T-helper 2 cell (primary cell): ENCODE measurements at places on chromosomes 6 and 20.

- DNase-seq, result no peak
Measured at GRCh38 chr6:8562125-8562524, 126.8 kb upstream of the SLC35B3 start.

- DNase-seq, result no peak
Measured at GRCh38 chr6:88442737-88443136, 276.6 kb upstream of the CNR1 start.

DNA sequence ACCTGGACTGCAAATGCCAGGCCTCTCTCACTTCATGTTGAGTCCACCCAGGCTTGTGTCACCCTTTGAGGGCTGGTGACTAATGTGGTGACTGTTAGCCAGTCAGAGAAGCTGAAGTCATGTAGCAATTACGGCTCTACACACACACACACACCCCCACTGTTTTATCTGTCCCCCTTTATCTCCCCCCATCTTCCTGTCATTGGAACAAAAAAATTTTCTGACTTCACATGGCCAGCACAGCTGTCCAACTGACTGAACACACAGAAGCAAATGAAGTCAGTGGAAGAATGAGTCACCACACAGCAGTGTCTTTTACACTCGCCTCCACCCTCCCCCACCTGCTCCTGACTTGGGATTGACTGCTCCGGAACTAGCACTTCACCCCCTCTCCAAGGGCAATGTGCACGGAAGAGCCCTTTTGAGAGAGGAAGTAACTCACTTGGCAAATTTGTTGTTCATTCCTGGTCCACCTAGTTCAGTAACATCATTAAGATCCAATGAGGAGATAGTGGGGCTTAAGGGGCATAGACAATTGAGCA, 198.0 kb downstream of the RNF144B start:
- no peak for DNase-seq

GRCh38 chr20:646107-646867, 6.7 kb downstream of the SRXN1 start:
- DNase-seq, result no peak

- DNase-seq, result peak; percentile 18
Measured at GRCh38 chr6:118896339-118897136, 2.6 kb downstream of the ASF1A start.

DNA sequence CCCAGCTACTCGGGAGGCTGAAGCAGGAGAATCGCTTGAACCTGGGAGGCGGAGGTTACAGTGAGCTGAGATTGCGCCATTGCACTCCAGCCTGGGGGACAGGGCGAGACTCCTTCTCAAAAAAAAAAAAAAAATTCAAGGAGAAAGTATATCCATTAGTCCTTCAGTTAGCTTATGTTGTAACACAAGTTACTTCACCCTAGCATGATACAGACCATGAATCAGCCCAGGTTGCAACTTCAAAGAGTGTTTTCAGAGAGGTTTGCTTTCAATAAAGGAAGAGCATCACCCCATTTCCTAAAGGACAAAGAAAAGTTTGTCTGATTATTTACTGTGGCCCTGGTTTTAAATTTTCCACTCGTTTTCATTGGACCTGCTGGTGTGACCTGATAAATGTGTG, 73.0 kb downstream of the SERAC1 start:
- no peak for DNase-seq

DNA sequence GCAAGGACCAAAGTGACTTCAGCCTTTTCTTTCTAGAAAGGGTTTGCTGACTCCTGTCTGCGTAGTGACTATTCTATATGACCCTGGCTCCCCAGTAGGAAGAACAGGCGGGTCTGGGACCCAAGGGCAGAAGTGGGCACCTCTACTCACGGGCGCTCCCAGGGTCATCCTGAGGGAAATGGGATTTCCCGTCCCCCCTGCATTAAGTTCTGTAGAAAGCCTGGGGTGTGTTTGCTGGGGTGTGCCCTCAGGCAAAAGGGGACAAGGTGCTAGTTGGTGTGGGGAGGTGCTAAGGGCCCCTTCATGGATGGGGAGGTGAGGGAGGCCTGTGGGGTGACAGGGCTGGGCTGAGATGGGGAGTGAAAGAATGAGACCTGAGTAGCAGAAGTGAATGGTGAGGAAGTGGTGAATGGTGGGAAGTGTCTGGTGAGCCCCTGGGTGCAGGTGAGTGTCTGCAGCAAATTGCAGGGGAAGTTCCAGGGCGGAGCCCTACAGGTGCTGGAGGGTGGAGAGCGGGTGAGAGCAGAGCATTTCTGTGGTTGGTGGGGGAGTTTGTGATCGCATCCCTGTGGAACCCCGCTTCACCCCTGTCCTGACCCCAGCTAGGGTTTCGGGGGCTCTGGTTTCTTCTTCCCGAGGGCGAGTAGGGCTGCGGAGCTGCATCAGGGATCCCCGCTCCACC, 21.1 kb downstream of the RAET1L start:
- DNase-seq, result no peak

GRCh38 chr6:157358287-157358686, 22.7 kb upstream of the ZDHHC14 start:
- DNase-seq, result no peak

DNA sequence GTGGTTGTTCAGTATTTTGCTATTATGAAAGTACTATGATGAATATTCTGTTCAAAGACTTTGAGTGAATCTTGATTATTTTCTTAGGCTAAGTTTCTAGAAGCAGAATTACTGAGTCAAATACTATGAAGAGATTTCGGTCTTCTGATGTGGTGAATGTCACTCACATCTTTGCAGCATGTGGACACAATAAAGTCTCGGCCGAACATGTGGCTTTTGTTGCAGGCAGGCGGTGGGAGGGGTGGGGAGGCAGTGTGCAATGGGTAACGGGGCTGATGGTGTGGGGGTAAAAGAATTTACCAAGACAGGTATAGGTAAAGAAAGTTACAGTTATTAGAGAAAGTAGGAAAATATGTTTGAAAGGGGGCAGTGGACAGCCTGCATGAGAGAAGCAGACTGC, 156.4 kb upstream of the DTNBP1 start:
- no peak for DNase-seq

GRCh38 chr20:6732001-6732447, 35.5 kb upstream of the BMP2 start:
- no peak for DNase-seq

DNA sequence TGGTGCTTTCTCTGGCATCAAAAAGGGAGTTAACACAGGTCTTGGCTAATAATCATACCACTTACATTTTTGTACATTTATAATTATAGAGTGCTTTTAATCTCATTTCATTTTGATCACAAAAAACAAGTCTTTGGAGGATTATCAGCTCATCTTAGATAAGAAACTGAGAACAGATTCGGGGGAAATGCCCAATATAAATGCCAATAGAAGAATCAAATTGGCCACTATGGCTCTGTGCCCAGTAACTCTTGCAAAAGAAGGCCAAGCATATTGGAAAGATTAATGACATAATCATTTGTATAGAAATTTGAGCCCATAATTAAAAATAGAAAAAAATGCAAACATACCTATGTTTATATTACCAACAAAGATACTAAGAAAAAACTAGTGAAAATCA, 42.5 kb downstream of the IPCEF1 start:
- DNase-seq, result no peak

- DNase-seq, result no peak
Measured at GRCh38 chr6:157246048-157246630, 77.2 kb downstream of the TMEM242 start.

DNA sequence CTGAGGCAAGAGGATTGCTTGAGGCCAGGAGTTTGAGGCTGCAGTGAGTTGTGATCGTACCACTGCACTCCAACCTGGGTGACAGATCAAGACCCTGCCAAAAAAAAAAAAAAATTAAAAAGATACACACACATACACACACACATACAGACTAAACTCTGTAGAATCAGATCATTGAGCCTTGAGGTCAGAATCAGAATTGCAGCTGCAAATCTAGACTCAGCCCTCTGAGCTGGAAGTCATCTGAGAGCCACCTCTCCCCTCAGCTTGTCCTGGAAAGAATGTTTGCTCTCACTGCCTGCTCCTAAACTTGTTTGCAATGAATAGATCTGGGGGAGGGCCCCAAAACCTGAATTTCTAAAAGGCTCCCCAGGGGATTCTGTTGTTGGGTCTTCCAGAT, 41.4 kb upstream of the ANGPT4 start:
- DNase-seq, result no peak

- DNase-seq, result no peak
Measured at GRCh38 chr20:50918403-50918802, 12.8 kb downstream of the ADNP start.

GRCh38 chr6:127547215-127547614, 28.1 kb upstream of the MTCL3 start:
- no peak for DNase-seq

DNA sequence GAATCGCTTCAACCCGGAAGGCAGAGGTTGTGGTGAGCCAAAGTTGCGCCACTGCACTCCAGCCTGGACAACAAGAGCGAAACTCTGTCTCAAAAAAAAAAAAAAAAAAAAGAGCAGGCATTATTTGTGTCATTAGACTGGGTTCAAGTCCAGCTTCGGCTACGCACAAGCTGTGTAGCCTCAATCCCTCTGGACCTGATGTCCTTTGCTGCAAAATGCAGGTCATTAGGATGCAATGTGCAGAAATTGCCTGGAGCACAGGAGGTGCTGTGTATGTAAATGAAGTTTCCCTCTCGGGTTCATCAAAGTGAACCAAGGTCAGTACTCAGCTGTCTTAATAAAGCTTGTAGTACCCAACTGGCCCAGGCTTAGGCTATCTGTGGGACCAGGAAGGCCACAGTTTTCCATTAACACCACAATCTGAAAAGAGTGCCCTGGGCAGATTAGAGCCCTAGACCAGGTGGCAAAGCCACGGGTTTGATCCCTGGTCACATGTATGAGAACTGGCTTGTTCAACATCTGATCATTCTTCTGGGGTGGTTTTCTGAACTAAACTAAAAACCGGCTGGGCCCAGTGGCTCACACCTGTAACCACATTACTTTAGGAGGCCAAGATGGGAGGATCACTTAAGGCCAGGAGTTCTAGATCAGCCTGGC, 155.3 kb downstream of the ZMYND8 start:
- DNase-seq, result no peak

- peak; percentile 91 for DNase-seq
Measured at GRCh38 chr6:105757512-105758200, 328.5 kb upstream of the PRDM1 start.

GRCh38 chr6:39566456-39566855, 158.8 kb downstream of the KIF6 start:
- DNase-seq, result no peak

GRCh38 chr6:30450548-30450908, 38.8 kb upstream of the HLA-E start:
- no peak for DNase-seq

- DNase-seq, result no peak
Measured at GRCh38 chr6:91023529-91023928, 436.7 kb upstream of the MAP3K7 start.
